ENCODE measurements at places on chromosomes 3 and 15. TPM values are rescaled to one million over a fixed set of nuclear protein-coding genes. Genes with fewer than 3 reads are reported as not detected.

The SLC6A1 gene
- 0.78 TPM for total RNA-seq

The SNX22 gene
- 3.6 TPM for total RNA-seq

The GPX1 gene
- 203 TPM for total RNA-seq

The LIPH gene
- 0.11 TPM for total RNA-seq

The C3orf62 gene
- total RNA-seq = 5.9 TPM

The PAK6 gene
- total RNA-seq = 3.7 TPM

The CDHR4 gene
- not detected for total RNA-seq

The CFAP91 gene
- total RNA-seq = 26.0 TPM

The RASL12 gene
- total RNA-seq = not detected

The ARPP21 gene
- total RNA-seq = 0.96 TPM

The CCR4 gene
- not detected for total RNA-seq

The STRIT1 gene
- total RNA-seq = 1.4 TPM

The CHRNA5 gene
- 4.6 TPM for total RNA-seq

The FAM107A gene
- 8.6 TPM for total RNA-seq

The HRH1 gene
- 0.11 TPM for total RNA-seq

The MOBP gene
- not detected for total RNA-seq

The UTS2B gene
- total RNA-seq = 4.5 TPM

The SLC28A2 gene
- total RNA-seq = 0.32 TPM

The KCTD6 gene
- 18.9 TPM for total RNA-seq

The ARHGAP31 gene
- 7.9 TPM for total RNA-seq

The LINGO1 gene
- 2.5 TPM for total RNA-seq

The SERINC4 gene
- total RNA-seq = 0.63 TPM

The LRRIQ4 gene
- 0.31 TPM for total RNA-seq

The MESP2 gene
- 0.18 TPM for total RNA-seq

The TTLL13 gene
- 0.52 TPM for total RNA-seq

The CADM2 gene
- total RNA-seq = 4.7 TPM

The IL17RC gene
- total RNA-seq = 4.4 TPM

The FEZF2 gene
- total RNA-seq = not detected

The RASGRF1 gene
- total RNA-seq = 0.46 TPM

The NEO1 gene
- 98.0 TPM for total RNA-seq

The ARHGAP11A gene
- total RNA-seq = 27.1 TPM

The CSK gene
- total RNA-seq = 22.0 TPM

The ADAMTS17 gene
- 0.43 TPM for total RNA-seq

The CPLX3 gene
- total RNA-seq = not detected

The TMC3 gene
- total RNA-seq = 0.07 TPM

The TTC21A gene
- total RNA-seq = 7.9 TPM

The UBA7 gene
- 5.3 TPM for total RNA-seq

The CCR3 gene
- not detected for total RNA-seq

The MST1R gene
- total RNA-seq = 1.3 TPM

The LIPC gene
- total RNA-seq = 0.14 TPM

The AADACL2 gene
- total RNA-seq = not detected

The SLCO3A1 gene
- total RNA-seq = 14.6 TPM

The MYH15 gene
- 0.71 TPM for total RNA-seq

The TXNRD3 gene
- total RNA-seq = 4.9 TPM

The PRKCI gene
- total RNA-seq = 22.0 TPM

The PLS1 gene
- total RNA-seq = 30.0 TPM

The NOX5 gene
- total RNA-seq = 0.05 TPM

The KNG1 gene
- total RNA-seq = 0.11 TPM

The RPUSD3 gene
- total RNA-seq = 32.8 TPM

The LEKR1 gene
- total RNA-seq = 0.52 TPM

The PGBD4 gene
- 3.2 TPM for total RNA-seq

The CD80 gene
- 0.41 TPM for total RNA-seq
